Activated CD8-positive, alpha-beta memory T cell treated with anti-CD3 and anti-CD28 coated beads for 4 hours (primary cell): ENCODE measurements at places on chromosomes 3 and 15.

- DNase-seq, result no peak
Measured at GRCh38 chr3:152266221-152266995, 2.3 kb upstream of the MBNL1 start.

DNA sequence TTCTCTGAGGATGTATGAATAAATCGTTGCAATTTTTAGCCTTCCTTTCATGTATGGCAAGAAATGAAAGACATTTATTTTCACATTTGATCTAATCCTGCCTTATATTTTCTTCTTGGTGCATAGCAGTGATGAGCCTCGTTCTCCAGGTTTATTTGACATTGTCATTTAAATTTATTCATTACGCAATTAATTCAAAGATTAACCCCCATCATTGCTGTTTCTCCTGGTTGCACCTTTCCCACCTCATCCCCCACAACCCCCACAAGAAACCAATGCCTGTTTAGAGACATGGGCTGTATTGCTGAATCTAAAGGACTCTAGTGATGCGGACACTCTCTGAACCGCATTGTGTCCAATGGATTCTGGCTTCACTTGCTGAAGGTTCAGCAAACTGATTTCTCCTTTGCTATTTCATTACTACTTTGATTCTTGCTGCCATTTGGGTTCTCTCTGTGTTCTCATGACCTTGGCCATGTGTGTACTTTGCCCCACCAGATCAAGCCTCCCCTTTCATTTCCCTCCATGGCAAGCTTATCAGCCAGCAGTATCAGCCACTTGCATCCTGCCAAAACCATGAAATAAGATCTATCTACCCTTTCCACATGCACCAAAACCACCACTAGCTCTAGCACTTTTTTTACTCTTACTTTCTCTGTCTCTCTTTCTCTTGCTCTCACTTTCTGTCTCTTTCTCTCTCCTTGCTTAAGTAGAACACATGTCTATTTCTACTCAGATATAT is 382.7 kb downstream of the GBE1 start:
- DNase-seq, result no peak

- no peak for DNase-seq
Measured at GRCh38 chr3:139465636-139466035, 10.7 kb downstream of the RBP2 start.

GRCh38 chr3:27681249-27681748 is 40.8 kb downstream of the EOMES start:
- DNase-seq, result no peak

GRCh38 chr15:96261575-96262034 is 68.9 kb upstream of the NR2F2 start:
- no peak for DNase-seq

DNA sequence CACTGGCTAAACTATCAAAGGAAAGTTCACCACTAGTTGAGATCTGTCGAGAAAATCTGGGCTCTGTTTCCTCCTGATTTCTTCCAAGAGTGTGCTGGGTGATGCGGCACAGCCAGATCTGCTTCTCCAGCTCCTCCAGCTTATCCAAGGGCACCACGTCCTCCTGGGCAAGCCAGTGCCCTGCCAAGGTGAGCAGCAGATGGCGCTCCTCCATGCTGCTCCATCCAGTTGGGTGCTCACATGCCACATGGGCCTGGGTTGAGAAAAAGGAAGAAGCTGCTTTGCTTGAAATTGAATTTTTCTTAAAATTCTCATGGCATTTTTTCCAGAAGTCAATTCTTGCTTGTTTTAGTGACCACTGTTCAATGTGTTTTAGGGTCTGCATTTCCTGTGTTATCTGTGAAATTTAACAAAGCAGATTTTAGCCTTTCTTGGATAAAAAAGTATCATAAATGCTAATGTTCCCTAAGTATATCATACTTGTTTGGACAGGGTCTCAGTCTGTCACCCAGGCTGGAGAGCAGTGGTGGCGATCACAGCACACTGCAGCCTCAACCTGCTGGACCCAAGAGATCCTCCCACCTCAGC is 47.3 kb downstream of the EIF3J start:
- peak; percentile 23 for DNase-seq
